ENCODE measurements at places on chromosomes 6 and 20.

DNA sequence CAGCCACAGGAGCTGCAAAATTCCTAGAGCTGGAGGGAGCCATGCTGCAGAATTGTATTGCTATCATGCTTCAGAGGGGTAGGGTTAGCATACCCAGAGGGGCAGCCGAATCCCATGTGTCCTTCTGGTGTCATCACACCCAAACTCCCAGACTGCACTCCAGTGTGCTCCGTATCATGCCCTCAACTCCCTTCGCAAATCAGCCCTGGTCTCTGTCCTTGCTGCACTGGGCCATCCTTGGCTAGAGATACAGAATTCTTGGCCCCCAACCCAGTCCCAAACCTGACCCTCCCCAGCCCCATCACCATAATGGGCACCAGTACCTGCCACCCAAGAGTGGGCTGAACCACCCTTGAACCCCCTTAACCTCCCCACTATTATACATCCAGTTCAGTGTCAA is 138.3 kb downstream of the ANKRD60 start:
- no peak for DNase-seq

DNA sequence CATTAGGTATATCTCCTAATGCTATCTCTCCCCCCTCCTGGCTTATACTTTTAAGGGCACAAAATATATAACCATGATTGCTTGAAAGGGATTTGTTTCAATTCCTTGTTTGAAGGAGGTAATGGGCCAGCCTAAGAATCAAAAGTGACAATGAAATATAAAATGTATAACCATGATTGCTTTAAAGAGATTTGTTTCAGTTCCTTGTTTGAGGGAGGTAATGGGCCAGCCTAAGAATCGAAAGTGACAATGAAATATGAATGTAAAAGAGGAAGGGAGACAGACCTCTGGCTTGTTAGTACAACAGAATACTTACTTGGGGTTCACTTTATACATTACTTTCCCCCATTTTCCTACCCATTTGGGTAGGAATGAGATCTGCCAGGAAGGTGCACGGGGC is 55.5 kb downstream of the FOXC1 start:
- DNase-seq = peak; percentile 69

- DNase-seq = no peak
Observed at GRCh38 chr20:59456342-59457279, 147.7 kb upstream of the PHACTR3 start.

DNA sequence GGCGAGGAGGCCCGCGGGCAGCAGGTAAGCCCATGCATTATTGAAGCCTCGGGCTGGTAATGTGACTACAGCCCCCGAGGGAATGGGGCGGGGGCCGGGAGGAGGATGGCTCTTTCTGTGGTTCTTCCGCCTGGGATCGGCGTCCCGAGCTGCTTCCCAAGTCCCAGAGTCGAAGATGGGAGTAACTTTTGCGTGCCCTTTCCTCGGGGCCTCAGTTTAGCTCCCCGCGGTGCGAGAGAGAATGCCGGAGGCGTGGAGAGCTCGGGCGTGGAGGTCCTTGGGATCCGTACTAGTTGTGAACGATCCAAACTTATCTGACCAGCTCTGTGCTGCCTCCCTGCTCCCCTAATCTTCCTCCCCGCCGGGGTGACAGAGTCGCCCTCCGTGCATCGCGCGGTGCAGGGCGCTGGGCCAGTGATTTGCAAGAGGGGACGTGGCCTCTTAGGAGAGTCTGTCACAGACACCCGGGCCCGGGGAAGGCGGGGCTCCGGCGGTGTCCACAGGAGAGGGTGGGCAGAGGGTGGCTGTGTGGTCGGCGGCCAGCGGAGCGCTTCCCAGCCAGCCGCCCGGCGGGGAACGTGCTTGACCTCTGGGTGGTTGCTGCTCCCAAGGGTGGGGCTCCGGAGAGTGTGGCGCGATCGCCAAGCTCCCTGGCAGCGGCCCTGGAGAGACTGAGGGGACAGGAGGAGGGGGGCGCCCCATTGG is 815 bp downstream of the UTRN start:
- peak; percentile 19 for DNase-seq

DNA sequence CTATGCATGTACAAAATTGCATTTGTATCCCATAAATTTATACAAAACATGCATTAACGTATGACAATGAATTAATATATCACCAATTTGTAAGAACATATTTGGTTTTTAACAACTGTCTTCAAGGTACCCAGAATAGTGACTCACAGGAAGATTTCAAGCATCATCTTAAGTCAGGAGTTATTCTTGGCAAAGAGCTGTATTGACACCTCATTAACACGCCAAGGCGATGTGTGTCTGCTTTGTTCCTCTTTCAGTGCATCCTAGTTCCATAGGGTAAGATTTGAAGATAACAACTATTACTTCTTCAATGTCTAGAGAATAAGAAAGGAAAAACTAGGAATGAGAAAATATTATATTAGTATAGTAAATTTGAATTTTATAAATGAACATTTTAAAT is 35.8 kb upstream of the TPD52L1 start:
- DNase-seq = no peak

- no peak for DNase-seq
Observed at GRCh38 chr6:167572106-167572505, 247.2 kb downstream of the TTLL2 start.

- no peak for DNase-seq
Observed at GRCh38 chr6:99402448-99402847, 8.5 kb upstream of the COQ3 start.

DNA sequence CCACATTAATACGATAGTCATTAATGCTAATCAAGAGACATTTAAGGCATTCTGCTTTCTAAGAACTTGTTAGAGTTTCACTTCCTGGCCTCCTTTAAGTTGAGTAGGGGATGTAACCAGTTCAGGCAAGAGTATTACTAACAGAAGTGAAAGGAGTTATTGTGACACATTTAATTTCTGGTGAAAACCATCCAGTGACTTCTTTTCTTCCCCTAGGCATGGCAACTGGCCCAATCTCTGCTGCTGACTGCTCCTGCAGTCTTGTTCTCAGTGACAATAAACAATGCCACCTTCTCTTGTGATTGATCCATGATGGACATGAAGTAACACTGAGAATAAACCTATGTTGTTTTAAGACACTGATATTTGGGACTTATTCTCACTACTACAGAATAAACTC is 130.9 kb upstream of the DEFB112 start:
- DNase-seq = no peak

DNA sequence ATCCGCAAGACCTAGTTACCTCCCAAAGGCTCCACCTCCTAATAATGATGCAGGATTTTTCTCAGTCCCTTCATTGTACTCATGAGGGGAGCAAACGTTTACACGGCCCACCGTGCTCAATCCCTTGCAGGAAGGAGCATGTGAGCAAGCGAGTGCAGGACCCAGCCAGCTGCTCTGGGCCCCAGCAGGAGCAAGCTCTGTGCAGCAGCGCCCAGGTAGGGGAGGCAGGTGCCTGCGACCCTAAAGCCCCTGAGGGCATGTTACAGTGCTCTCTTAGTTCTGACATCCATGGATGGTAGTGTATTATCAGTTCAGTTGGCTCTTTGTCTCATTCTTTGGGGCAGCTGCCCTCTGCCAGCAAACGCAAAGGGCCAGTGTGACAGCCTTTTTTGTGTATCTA is 143.4 kb downstream of the TBXT start:
- no peak for DNase-seq

DNA sequence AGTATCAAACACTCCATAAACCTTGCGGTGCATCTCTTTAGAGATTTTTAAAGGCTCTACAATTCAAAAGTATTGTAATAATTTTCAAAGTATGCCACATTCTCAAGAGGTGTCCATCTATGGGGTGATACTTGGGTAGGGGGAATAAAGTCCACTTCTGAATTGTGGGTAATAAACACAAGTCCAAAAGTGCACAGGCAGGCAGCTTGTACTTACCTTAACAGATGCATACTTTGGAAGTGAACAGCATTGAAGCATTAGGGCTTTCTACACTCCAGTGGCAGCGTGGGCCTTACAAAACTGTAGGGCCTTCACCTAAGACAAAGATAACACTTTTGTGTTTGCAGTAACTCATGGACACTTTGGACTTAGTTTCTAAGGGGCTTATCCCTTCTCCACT is 58.6 kb downstream of the AIG1 start:
- no peak for DNase-seq

GRCh38 chr20:8152847-8153246 is 20.8 kb downstream of the PLCB1 start:
- DNase-seq = no peak

DNA sequence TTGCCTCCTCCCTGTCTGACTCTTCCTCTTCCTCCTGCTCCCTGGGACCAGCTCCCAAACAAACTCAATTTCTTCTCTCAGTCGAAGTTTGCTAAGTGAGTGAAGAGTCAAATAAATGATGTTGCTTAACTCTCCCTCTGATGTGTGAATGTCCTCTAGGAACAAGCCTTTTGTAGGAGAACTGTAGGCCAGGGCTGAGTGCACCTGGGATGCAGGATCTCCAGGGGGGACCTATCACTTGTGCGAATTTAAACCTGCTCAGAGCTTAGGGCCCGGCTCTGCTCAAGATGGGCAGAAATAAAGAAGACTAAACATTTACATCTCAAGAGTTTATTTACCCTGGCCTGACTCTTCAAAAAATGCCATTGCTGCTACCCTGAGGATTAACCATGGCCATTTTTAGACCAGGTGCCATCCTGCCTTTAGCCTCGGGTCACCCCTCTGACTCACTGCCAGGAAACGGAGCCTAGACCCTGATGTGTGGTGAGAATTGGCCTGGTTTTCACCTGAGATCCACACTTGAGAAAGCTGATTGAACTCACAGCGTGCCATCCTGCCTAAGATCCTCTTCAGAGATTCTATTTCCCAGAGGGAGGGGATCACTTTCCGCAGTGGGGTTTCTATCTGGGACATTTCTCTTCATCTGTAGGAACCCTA is 63.6 kb upstream of the CD93 start:
- peak; percentile 47 for DNase-seq

GRCh38 chr6:155399062-155399744 is 56.4 kb downstream of the NOX3 start:
- no peak for DNase-seq

DNA sequence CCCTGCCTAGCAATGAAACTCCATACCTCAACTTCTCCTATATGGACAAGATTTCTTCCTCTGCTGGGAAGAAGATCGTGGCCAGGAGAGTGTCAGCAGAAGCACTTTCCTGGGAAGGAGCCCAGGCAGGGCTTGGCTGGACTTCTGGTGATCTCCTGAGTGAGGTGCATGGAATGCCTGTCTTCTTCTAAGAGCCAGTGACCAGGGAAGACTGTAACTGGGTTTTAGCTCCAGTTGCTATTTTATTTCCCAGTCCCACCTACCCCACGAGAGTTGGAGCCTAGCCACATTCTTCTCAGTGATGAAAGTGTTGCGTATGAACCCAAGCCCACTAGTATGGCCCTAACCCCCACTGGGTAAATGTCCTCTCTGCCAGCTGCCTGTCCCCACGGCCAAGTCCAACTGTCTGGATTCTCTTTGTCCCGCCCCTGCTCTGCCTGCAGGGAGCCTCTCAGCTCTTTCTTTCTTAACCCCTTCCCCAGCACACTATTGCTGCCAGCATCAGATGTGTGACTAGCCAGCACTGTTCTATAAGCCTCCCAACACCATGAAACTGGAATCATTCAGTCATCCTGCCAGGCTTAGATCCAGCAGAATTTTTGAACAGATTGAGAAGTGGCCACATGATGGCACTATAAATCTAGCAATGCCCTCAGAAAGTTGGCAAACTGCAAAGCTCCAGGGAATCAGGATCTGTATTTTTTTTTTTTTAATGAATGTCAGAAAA is 69.8 kb upstream of the FAM184A start:
- no peak for DNase-seq

DNA sequence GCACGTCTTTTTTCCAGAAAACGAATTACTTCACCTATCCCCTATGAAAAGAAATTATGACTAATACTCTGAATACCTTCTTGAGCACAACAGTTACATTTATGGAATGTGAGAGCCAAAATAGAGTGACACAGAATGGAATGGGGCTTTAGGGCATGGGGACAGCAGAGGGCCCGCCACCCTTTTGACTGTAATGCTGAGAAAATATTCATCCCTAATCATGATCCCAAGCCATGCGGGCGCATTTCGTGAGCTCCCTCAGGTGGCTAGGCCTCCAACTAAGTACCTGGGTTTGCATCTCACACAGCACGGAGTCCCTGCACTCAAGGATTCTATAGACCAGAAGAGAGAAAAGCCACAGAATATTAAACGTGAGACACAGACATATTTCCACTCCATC is 212.6 kb downstream of the SOD2 start:
- no peak for DNase-seq

GRCh38 chr20:23059846-23060245 is 10.4 kb upstream of the THBD start:
- DNase-seq = no peak

GRCh38 chr6:1603708-1604107 is 6.0 kb upstream of the FOXC1 start:
- DNase-seq = no peak

GRCh38 chr6:37058084-37058586 is 52.7 kb downstream of the FGD2 start:
- DNase-seq = no peak

- no peak for DNase-seq
Observed at GRCh38 chr20:37071481-37071911, 24.3 kb downstream of the RBL1 start.

GRCh38 chr6:111480988-111481822 is 1.8 kb downstream of the REV3L start:
- DNase-seq = no peak

- DNase-seq = no peak
Observed at GRCh38 chr20:1840817-1841553, 54.2 kb upstream of the SIRPA start.

GRCh38 chr20:48892049-48892470 is 29.5 kb upstream of the ARFGEF2 start:
- DNase-seq = no peak

GRCh38 chr6:132785936-132786335 is 12.5 kb downstream of the SLC18B1 start:
- no peak for DNase-seq

- DNase-seq = peak; percentile 5
Observed at GRCh38 chr6:81753711-81754577, 1.5 kb upstream of the TENT5A start.

- peak; percentile 70 for DNase-seq
Observed at GRCh38 chr20:3563548-3564177, 92.8 kb downstream of the ATRN start.

Measured in RPMI8226 (cell line).